ENCODE measurements at places on chromosomes 1 and 21.

DNA sequence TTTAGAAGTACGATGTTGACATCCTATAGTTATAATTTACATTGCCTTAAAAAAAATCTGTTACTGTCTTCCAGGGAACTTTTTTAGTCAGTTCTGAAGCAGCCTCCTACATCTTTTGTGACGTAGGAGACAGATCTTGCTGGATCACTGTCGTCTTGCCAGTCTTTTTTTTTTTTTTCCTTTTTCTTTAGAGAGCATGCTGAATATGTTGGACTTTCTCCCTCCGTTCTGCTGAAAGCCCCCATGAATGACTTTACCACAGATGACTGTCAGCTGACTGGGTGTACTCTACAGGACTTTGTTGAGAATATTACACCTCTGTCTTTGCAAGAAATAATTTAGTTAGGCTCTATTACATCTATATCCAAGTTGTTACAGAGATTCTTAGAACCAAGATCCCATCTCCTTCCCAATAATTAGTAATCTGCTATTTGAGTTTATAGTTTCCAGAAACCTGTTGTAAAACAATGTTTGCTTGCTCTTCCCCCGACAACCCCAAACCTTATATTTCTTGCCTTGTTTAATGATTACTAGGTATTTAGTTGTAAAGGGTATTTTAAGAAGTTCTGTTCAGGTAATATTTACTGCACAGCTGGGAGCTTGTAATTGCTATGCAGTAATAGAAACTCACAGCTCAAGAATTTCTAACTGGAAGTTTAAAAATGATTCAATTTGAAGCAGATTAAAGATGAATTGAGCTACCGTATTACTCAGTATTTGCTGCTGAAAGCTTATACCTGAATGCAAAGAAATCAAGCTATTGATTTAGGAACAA is 61.8 kb downstream of the RASAL2 start:
- no peak for DNase-seq

DNA sequence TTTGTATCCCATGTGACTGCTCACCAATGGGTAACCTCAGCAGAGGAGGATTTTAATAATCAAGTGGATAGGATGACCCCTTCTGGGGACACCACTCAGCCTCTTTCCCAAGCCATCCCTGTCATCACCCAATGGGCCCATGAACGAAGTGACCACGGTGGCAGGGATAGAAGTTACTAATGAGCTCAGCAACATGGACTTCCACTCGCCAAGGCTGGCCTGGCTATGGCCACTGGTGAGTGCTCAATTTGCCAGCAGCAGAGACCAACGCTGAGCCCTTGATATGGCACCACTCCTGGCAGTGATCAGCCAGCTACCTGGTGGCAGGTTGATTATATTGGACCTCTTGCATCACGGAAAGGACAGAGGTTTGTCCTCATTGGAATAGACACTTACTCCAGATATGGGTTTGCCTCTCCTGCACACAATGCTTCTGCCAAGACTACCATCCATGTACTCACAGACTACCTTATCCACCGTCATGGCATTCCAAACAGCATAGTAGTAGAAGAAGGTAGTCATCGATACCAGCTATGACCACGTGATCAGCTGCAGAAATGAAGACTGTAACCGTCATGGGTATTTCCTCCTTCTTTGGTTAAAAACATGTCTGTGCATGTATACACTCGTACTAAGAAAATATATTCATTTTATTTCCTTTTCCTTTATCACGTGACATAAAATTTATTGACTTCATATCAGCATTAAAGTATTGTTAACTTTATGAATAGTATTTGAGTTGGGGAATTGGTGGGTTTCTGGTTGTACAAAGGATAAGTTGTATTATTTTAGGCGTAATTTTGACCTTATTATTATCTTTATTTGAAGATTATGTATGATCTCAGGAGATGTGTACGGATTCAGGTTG is 562.6 kb downstream of the PTPRU start:
- no peak for DNase-seq

DNA sequence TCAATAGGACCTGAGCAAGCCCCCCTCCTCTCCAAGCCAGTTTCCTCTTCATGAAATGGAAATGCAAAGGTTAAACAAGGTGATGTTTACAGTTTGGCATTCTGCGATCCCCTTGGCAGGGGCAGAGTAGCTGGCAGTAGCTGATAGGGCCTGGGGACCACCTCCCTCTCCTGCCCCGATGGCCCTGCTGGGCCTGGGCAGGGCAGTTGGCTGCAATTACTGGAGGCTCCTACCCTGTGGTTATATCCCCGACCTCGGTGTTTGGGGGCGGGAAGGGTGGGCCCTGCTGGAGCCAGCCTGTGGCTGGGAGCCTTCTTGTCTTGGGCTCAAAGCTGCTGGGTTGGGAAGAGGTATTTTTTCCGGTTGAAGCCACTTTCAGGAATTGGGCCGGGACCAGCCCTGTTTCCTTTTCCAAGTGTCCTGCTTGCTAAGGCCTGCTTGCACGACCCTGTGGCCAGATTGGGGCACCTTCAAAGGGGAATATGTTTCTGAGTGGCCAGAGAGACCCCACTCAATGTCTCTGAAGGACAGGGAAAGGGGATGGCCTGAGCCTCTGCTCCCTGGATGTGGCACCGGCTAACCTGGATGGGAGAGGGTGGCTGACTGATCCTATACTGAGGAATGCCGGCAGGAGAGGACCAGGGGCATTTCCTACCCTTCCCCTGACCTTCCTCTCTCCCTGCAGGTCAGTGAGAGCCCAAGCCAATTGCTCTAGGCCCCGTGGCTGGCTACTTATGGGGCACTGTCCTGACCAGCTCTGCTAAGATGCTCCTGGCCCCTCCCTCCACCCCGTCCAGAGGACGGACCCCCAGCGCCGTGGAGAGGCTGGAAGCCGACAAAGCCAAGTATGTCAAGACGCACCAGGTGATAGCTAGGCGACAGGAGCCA is 1.9 kb downstream of the FAM110D start:
- no peak for DNase-seq

- DNase-seq, result no peak
Observed at GRCh38 chr21:43743947-43744346, 25.0 kb downstream of the PDXK start.

- DNase-seq, result peak; percentile 84
Observed at GRCh38 chr1:237562242-237562823, 328.4 kb downstream of the ZP4 start.

DNA sequence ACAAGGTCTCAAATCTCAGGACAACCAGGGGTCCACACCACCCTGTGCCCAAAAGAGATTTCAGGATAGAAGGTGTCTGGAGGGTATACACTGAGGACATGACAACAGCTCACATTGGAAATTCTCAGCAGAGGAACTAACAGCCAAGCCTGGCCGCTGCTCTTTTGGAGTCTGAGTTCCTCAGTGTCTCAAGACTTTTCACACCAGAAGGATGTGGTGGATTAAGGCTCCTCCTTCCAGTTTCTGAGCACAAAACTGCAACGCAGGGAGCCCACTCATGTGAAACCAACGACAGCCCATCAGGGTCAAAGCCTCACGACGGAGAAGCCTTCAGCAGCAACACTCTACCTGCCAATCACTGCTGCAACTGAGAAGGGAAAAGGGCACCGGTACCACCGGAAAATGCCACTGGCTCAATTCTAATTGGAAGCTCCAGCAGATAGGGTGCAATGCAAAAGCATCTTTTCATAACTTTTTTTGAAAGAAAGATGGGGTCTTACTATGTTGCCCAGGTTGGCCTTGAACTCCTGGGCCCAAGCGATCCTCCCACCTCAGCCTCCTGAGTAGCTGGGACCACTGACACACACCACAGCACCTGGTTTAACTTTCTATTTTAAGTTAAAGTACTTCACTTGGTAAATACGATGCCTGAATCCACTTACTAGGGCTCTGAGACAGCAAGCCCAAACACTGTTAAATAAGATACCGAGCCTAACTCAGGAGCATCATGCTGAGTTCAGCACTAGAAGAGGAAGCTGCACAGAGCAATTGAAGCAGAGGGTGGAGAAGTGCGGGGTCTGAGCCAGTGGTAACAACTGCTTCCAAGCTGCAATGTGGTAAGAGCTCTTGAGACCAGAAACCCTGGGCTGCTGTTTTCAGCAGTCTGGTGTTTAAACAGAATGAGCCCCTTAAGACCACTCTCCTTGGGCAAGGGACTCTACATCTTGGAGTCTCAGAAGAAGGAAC is 7.8 kb downstream of the CAPZB start:
- DNase-seq, result peak; percentile 69

- DNase-seq, result peak; percentile 83
Observed at GRCh38 chr1:9101510-9102146, 27.3 kb downstream of the GPR157 start.

GRCh38 chr21:23607782-23608431 is 1999.4 kb downstream of the MRPL39 start:
- no peak for DNase-seq

DNA sequence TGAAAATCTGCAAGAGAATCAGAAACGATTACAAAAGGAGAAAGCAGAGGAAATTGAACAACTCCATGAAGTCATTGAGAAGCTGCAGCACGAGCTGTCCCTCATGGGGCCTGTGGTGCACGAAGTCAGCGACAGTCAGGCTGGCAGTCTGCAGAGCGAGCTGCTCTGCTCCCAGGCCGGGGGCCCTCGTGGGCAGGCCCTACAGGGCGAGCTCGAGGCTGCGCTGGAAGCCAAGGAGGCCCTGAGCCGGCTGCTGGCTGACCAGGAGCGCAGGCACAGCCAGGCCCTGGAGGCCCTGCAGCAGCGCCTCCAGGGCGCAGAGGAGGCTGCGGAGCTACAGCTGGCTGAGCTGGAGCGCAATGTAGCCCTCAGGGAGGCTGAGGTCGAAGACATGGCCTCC is 47.5 kb upstream of the DIP2A start:
- no peak for DNase-seq

DNA sequence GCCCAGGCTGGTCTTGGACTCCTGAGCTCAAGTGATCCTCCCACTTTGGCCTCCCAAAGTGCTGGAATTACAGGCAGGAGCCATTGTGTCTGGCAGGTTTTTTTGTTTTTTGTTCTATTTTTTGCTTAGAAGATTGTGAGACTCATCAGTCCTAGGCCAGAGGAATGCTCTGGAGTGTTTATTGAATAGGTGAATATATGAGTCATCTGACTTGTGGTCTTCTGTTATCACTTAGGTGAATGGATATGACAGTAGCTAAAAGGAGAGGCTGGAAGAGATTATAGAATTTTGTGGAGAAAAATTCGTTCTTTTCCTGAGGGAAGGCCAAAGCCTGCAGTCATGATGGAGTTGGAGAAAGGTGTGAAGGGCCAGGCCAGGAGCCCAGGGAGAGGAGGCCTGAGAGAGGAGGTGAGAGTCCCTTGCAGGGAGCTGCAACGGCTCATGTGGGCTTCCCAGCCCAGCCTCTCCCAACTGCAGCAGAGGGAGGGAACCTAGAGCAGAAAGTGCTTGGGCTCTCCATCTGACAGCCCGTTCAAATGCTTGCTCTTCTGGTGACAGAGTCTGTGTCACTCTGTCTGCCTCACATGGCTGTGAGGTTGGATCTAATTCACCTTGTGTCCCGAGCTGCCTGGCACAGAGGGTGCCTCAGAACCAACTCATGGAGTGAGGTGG is 31.6 kb upstream of the ACOT11 start:
- DNase-seq, result no peak

- DNase-seq, result no peak
Observed at GRCh38 chr1:68227598-68227997, 4.7 kb downstream of the WLS start.

DNA sequence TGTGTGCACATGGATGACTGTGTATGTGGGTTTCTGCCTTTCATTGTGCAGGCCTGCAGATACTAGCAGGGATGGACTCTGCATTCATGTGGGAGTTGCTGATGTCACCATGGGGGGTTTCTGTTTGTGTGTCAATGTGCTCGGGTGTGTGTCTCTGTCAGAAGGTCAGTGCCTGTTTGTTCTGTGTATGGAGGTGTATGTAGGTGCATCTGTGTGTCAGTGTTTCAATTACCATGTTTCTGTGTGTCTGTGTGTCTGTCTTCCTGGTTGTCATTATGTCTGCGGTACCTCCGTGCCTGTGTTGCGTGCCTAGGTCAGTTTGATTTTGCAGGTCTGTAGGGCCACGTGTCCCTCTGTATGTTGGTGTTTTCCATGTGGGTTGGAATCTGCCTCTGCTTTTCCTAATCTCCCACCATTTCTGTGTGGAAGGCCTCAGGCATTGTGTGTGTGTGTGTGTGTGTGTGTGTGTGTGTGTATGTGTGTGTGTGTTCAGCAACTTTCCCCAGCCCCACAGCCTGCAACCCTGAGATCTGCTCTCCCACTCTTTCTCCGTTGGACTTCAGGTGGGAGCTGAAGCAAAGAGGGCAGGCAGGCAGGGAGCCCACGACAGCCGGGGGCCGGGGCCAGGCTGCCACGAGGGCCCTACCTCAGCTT is 36.7 kb upstream of the WASF2 start:
- no peak for DNase-seq

GRCh38 chr1:99685516-99686180 is 39.7 kb downstream of the PALMD start:
- peak; percentile 89 for DNase-seq

GRCh38 chr1:111516005-111516535 is 12.6 kb upstream of the ADORA3 start:
- DNase-seq, result peak; percentile 68

GRCh38 chr1:26164036-26164860 is 4.5 kb downstream of the C1orf232 start:
- DNase-seq, result no peak

DNA sequence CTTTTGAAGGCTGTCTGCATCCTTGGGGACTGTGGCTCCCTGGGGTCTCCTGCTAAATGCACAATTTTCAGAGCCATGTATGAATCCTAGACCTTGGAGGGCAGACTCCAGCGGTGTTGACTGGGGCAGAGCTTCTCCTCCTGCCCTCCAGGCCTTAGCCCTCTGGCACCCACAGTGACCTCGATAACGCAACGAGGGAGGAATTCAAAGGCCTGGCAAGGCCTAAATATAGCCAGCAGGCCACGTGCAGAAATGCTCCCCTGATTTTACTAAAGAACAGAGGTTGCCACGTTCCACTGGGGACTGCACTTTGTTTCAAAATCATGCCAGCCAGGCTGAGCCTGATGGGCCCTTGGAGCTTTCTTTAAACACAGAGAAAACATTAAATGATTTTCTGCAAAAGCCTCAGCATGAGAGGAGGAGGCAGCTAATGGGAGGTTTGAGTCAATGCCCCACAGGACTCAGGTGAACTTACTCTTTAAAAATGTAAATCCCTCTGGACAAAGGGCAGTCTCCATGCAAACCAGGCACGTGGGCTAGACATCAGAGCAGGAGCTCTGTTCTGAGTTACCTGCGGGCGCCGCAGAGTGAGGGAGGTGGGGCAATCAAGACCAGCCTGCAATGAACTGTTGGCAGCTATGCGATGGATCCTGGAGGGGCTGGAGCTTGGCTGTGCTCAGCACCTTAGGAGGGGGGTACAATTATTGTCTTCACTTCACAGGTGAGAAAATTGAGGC is 28.0 kb downstream of the GRIK3 start:
- DNase-seq, result no peak

DNA sequence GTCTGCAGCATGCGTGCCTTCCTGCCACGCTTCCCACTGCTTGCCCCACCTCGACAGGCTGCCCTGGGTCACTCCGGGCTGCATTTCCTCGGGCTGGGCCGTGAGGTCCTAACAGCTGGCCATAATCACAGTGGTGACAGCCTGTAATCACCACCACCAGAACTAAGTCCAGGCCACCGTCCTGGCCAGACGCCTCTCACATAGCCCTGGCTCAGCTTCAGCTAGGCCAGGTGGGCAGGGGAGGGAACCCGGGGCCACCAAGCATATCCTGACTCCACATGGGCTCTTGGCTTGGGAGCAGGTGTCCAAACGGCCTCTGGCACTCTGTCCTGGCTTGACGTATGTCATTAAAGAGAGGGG is 229.5 kb downstream of the TRABD2B start:
- DNase-seq, result no peak

GRCh38 chr1:184163674-184164465 is 112.3 kb downstream of the TSEN15 start:
- peak; percentile 57 for DNase-seq

- no peak for DNase-seq
Observed at GRCh38 chr1:159803956-159804689, 2.0 kb downstream of the FCRL6 start.
